CD14-positive monocyte (primary cell): ENCODE measurements at places on chromosomes 12 and 14. TPM values are rescaled to one million over a fixed set of nuclear protein-coding genes. Genes with fewer than 3 reads are reported as not detected.

Gene EFS
- polyA plus RNA-seq: not detected

Gene IRAK3
- polyA plus RNA-seq: 59.7 TPM

Gene EML5
- not detected for polyA plus RNA-seq

Gene CORO1C
- 285 TPM for polyA plus RNA-seq

Gene GUCY2C
- polyA plus RNA-seq: 0.04 TPM in 1 of 2 replicates, not detected in the other

Gene IL26
- not detected for polyA plus RNA-seq

Gene C12orf60
- polyA plus RNA-seq: 0.11 TPM in 1 of 2 replicates, not detected in the other

Gene SMIM41
- not detected for polyA plus RNA-seq

Gene TAS2R20
- polyA plus RNA-seq: not detected

Gene SRRM4
- polyA plus RNA-seq: not detected in 2 replicates

Gene PLEKHG3
- polyA plus RNA-seq: 13.0 and 19.8 TPM in 2 replicates

Gene CCDC196
- not detected for polyA plus RNA-seq

Gene NDUFA9
- 200 TPM for polyA plus RNA-seq

GRCh38 chr14:94244182-94244581 is 48.9 kb downstream of the SERPINA10 start:
- no peak for DNase-seq

- no peak for DNase-seq
Observed at GRCh38 chr12:116502989-116503496, 56.1 kb upstream of the MAP1LC3B2 start.

DNA sequence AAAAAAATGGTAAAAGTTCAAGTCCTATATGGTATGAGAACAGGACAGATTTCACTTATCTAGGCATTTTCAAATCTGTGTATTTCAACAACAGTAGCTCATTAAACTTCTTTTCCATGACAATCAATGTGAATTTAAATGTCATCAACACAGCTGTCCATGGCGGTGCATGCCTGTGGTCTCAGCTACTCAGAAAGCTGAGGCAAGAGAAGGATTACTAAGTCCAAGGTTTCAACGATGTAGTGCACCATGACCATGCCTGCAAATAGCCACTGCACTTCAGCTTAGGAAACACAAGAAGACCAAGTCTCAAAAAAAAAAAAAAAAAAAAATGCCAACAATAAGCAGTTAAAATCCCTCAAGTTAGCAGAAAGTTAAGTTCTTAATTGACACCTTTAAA is 214.6 kb downstream of the C12orf50 start:
- DNase-seq: no peak

- DNase-seq: no peak
Observed at GRCh38 chr12:113291586-113291985, 43.3 kb downstream of the SLC8B1 start.

- no peak for DNase-seq
Observed at GRCh38 chr12:55058776-55059175, 39.0 kb downstream of the NEUROD4 start.

GRCh38 chr14:88095791-88096190 is 90.9 kb downstream of the GPR65 start:
- DNase-seq: no peak

DNA sequence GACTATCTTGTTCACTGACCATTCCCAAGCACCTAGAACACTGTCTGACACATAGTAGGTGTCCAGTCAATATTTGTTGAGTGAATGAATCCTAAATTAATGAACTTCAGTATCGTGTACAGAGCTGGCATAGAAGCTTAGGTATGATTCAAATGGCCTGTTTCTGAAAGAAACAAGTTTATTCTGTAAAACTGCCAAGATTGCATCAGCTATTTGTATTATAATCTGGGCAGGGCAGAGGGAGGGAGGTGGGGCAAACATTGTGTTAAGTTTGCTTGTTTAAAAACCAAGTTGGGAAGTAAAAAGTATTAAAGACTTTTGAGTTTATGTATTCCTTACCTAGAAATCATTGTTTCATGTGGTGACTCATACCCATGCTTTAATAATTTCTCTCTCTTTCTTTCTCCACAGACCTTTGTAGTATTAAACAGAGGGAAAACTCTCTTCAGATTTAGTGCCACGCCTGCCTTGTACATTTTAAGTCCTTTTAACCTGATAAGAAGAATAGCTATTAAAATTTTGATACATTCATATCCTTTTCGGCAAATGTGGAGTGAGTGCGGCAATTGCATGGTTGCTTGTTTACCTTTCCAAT is 92.8 kb downstream of the SCN8A start:
- no peak for DNase-seq

GRCh38 chr14:97033556-97034081 is 236.4 kb downstream of the VRK1 start:
- no peak for DNase-seq

DNA sequence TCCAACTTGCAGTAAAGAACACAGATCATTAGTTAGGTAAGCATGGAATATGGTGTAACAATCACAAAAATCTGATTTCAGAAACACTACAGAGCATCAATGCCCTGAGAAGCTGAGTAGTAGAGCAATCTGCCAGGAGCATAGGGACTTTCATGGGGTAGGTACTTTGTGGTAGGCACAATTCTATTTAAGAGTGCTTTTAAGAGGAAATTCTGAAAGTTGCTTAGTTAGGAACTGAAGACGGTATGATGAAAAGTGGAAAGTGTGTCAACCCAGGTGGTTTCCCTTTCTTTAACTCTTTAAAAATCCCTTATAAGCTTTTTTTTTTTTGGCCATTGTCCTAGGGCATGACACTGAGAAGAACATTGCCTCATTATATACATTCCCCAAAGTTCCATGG is 535.7 kb upstream of the FBXO33 start:
- DNase-seq: no peak

DNA sequence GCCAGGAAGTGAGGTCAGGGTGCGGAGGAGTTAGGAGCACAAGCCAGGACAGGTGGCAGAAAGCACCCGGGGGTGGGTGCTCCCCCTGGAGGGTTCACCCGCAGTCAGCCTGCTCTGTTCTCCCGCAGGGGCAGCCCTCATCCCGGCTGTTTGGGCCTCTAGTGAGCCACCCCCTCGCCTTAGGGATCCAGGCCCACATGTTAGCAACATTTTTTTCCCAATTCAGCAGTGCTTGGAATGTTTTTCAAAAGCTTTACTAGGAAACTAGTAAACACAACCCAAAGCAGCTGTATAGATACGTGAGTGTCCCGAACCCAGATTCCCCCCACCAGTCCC is 28.5 kb upstream of the NXPH4 start:
- DNase-seq: no peak

DNA sequence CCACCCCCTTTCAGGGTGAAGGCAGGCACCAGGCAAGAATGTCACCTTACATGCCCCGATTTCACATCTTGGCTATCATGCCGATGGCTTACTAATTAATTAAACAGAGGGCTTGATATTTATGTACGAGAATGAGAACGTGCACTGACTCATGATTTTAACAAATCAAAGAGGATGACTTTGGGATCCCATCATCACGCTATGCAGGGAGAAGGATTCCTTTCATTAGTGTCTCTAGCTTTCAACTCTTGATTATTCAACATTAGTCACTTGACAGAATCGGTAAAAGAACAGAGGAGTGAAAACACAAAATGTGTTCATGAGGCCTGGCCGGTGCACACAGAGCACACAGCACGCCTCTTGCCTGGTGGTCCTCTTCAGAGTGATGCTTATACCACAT is 80.6 kb downstream of the PRKAB1 start:
- DNase-seq: no peak

GRCh38 chr14:98951031-98951430 is 321.0 kb downstream of the BCL11B start:
- DNase-seq: no peak

- DNase-seq: no peak
Observed at GRCh38 chr14:21408147-21408546, 24.3 kb upstream of the SUPT16H start.

DNA sequence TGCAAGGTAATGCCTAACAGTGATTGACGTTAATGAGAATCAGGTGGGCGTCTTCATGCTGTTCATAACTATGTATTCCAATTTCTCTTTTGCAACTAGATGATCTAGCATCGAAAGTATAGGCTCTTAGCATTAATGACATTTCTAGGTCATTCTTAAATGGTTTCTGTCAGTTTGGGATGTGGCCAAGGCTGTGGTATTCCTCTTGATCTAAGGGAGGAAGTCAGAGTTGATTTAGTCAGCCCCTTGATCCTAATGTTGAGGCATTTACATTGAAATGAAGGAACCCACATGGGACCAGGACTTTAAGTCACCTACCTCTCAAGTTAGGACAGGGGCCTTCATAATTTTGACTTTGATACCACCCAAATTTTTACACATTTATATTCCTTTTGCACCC is 448.1 kb downstream of the NPAS3 start:
- DNase-seq: no peak

DNA sequence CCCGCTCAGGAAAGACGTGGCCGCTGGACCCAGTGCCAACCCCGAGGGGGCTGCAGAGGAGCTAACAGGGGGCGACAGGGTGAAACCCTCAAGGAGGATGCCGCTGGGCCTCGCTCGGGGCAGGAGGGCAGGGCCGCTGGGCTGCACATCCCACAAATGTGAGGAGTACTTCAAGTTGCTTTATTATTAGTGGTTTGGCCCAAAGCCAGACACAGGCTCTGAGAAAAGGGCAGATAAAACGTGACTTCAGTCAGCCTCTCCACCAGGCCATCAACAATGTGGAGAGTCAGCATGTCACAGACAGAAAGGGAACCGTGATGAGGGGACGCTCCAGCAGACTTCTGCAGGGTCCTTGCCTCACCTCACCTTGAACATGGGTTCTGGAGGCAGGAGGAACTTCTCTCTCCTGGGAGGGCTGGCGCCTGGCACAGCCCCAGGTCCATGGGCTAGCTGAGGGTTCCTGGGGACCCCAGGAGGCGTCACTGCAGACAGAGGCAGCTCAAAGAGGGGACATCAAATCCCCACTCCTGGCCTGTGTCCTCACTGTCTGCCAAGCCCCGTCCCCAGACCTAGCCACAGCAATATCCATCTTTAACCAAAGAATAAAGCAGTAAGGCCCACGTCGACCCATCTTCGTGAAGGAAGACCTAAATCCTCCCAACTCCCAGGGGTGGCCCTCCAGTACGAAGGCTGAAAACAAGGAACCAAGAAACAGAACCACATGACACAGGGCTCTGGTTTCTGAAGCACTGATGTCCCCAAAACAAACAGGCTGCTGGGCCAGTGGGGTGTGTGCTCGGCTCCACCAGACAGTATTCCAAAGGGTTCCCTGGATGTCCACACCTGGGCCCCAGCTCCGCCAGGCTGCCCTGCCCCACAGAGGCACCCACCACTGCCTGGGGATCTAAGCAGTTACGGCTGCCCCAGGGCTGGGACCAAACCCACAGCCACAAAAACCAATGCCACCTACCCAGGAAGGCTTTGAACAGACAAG is 35.1 kb downstream of the CCDC85C start:
- DNase-seq: no peak

DNA sequence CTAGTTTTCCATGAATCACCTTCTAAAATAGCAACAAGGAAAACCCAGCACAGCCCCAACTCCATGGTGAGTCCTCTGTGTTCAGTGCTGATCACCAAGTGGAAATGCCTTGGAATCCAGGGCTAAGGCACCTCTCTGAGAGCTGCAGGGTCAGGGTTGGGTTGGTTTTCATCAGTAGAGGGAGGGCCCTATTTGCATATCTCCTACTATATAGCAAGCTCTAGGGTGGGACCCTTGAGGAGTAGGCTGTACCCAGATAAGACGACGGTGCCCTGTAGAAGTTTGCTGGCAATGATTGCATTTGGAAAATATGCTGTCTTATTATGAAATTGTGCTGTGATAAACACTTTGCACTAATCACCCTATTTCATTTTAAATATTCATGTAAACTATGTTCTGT is 1011.8 kb downstream of the TMEM121 start:
- no peak for DNase-seq

DNA sequence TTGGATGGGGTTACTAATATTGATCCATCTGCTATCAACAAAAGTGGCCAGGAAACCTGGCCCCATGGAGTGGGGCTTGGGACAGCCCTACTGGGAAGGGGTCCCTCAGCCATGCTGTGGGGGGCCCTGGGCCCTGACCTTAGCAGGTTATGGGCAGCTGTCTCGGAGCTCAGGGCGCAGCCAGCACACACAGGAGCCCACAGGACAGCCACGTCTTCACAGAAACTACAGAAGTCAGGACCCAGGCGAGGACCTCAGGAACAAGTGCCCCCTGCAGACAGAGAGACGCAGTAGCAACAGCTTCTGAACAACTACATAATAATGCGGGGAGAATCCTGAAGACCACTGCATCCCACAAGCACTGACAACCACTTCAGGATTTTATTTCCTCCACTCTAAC is 11.9 kb upstream of the FKBP11 start:
- no peak for DNase-seq

DNA sequence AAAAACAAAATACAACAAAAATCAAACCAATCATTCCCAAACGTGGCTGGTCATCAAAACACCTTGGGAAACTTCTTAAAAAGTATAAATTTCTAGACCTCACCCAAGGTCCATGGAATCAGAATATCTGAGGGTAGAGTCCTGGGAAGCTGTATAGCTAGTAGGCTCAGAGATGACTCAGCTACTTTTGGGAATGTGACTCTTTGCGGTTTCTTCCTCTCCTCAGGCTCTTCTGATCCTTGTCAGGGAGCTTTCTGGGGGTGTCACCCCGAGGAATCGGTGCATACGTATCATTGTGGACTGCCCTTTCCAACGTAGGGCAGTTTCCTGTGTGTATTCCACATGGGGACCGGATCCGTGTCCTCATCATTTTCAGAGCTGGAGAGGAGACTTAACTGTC is 14.8 kb downstream of the JDP2 start:
- DNase-seq: no peak

GRCh38 chr12:129394177-129394825 is 509.5 kb downstream of the TMEM132D start:
- DNase-seq: no peak

DNA sequence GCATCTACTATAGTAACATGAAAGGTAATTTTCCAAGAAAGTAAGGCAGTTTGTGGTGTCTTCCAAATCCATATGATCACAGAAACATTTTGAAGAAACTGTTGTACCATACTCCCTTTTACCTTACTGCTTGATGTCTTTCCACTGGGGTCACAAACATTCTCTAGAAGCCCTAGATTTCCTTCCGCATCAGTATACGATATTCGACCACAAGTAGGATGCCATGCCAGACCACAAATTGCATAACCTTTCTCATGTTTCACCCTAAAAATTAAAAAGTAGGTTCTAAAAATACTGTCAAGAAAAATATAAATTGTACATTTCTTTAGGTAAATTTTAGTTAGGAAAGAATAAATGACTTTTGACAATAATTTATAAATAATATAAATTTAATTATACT is 26.5 kb downstream of the WDHD1 start:
- peak; percentile 36 for DNase-seq
